ENCODE measurements at places on chromosomes 7 and 10.

DNA sequence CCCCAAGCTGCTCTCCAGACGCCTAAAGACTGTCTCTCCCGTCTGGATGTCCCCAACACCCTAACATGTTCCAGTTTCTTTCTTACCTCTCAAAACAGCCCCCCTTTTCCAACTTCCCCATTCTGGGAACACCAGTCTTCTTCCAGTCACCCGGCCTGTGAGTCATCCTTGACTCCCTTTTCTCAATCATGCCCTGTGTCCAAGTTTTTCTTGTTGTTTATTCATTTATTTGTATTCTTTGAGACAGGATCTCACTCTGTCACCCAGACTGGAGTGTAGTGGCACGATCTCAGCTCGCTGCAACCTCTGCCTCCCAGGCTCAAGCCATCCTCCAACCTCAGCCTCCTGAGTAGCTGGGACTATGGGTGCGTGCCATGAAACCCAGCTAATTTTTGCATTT lies 15.6 kb downstream of the SNX10 start:
- no peak for DNase-seq

GRCh38 chr7:116834815-116835504 lies 27.4 kb upstream of the CAPZA2 start:
- no peak for DNase-seq

GRCh38 chr7:77200542-77200941 lies 923 bp upstream of the FGL2 start:
- no peak for DNase-seq

- DNase-seq = no peak
Measured at GRCh38 chr10:31768467-31768866, 160.2 kb downstream of the ARHGAP12 start.

DNA sequence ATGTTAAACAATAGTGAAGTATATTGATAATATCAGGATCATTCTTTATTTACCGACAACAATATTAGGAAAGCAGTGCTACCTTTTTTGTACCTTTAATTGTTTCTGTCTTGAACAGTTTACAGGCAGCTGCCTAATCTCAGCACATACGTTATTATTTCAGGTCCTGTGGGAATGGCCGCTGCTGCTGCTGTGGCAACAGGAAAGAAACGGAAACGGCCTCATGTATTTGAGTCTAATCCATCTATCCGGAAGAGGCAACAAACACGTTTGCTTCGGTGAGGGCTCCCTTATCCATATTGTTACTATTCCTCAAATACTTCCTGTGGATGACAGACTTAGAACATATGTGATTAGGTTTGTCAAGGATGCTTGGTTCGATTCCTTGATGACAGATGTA lies 59.7 kb downstream of the NRF1 start:
- no peak for DNase-seq

DNA sequence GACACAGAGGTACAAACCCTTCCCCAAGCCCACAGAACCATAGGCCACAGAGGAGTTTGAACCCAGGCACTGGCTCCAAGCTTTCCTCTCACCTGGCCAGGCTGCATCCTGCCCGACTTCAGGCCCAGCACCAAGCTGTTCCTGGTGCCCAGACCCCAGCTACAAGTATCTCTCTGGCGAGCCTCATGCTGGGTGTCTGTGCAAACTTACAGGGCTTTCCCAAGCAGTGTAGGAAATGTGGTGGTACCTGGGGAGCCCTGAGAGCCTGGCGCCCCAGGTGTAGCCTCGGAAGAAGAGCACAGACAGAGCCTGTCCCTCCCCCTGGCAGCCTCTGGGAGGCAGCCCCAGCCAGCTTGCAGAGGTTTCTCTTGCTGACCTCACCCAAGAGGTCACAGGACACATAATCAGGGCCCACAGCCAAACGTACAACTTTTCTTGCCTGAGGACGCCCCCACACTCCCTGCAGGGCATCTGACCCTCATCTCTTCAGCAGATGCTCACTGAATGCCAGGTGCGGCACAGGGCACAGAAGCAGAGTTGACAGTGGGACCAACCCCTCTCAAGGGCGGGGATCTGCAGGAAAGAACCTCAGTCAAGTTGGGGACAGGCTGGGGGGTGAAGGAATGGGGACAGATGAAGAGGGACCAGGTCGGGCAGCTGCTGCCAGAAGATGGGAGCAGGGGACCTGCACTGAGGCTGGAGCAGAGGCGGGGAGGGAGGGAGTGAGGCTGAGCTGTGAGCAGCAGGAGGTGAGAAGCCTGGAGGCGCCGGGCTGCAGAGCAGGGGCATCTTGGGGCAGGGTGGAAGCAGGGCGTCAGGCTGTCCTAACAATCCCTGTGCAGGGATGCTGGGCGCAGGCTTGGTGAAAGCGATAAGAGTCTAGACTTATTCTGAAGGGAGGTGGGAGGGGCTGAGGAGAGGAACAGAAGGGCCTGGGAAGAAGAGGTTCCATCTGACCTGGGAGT lies 16.3 kb upstream of the MYL7 start:
- no peak for DNase-seq

DNA sequence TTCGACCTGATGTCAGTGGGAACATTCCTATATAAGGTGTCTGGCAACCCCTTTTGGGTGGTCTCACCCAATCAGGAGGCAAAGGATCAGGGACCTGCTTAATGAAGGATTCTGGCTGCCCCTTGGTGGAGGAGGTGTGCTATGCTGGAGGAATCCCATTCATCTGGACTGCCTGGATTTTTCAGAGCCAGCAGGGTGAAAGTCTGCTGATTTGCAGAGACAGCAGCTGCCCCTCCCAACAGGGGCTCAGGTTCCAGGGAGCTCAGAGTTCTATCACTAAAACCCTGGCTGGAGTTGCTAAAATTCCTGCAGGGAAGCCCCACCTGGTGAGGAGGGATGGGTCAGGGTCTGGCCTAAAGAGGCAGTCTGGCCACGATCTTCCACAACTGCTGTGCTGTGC lies 398.5 kb upstream of the CNTNAP2 start:
- DNase-seq = no peak

GRCh38 chr10:114012650-114013049 lies 31.0 kb upstream of the ADRB1 start:
- DNase-seq = no peak

DNA sequence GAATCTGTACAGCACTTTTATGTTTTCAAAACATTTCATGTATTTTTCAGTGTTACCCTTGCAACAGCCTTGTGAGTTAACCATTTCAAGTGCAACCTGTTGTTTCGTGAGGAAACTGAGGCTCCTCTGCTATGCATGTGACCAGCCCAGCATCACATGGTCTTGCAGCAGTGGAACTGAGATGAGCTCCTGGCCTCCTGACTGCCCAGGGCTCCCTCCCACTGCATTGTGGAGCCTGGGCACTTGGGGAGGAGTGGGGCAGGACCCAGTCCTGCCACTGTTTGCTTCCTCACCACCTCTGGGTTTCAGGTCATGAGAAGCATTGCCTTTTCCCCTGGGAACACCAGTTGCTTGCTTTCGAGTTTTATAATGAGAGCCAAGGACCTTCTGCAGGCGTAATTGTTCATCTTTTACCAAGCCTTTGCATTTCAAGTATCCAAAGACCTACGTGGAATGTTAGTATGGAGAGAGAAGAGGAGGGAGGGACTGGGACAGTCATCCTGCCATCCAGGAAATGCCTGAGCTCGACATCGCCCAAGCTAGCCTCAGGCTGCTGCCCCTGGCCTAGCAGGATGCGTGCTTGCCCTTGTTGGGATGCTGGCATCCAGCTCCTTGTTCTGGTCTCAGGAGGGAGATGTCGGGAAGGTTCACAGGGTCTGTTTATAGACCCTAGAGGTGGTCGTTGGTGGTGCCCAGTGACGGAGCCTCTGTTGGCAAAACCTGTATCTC lies 32.3 kb upstream of the BHLHA15 start:
- no peak for DNase-seq

DNA sequence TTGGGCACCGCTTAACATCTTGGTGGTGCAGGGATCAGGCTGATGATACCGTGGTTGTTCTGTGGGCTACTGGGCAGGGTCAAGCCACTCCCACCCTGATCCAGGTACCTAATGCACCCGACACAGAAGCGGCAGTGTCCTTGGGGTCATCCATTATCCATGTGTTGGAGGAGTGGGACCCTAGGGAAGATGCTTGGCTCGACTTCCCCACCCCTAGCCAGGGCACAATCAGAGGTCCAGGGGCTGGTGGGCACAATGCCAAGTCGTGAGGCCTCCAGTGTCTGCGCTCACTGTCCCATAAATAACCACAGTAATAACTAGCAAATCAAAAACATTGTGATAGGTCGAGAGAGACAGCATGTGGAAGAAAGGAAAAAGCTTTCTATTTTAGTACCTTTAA lies 37.7 kb downstream of the HTRA1 start:
- DNase-seq = no peak

GRCh38 chr10:124197371-124198124 lies 104.2 kb upstream of the CHST15 start:
- DNase-seq = no peak

- no peak for DNase-seq
Measured at GRCh38 chr7:53397911-53398310, 362.5 kb downstream of the POM121L12 start.

DNA sequence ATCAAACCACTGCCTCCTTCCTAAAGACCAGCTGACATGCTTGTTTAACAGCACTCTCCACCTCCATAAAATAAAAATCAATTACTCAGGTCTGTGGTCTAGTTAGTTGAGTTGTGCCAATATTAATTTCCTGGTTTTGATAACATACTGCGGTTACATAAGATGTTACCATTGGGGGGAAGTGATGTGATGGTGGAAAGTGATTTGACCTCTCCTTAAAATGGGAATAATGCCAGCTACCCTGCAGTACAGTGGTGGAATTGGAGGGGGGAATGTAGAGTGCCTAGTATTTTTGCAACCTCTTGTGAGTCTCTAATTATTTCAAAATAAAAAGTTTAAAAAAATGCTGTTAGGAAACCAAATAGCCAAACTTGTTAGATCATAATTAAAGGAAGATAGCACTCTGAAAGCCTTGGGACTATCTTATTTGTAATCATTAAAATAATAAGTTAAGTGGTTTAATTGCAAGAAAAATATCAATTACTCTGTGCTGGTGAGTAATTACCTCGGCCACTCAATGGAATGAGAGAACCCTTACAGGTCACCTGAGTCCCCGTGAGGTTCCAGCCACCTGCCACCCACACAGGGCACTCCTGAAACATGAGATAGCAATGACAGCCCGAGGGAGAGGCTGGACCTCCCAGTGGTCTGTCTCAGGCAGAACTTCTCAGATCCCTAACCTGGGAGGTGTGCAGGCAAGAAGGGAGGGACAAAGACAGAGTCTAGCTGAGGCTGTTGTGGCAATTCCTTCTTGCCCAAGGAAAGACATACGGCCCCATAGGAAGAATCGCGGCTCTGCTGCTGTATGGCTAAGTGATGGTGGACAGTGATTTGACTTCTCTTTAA lies 94.1 kb downstream of the SH3PXD2A start:
- no peak for DNase-seq
